ENCODE measurements at places on chromosomes 2 and 18.
A peak's percentile ranks its signal among the peaks of the same experiment; 100 is the strongest.

DNA sequence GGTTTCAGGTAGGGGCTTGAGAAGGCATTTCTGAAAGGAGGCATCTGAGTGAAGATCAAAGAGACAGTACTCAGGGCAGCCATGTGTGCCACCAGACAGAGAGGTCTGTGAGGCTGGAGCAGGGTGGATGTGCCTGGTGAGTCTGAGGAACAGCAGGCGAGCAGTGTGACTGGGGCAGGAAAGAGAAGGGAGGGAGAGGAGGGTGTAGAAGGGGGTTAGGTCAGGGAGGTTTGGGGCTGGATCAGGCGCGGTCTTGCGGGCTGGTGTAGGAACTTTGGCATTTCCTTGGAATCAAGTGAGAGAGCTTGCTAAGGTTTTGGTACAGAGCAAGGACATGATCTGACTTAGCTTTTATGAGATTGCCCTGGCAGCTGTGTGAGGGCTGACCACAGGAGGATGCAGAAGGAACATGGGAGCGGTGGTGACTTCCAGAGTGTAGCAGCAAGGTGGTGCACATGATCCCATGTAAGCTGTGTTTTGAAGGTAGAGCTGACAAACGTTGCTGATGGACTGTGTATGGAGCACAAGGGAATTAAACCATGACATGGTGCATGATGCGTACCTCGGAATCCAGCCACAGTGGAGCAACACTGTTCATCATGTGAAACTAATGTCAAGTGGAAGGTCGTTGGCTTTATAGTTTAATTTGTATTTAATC is 13.9 kb downstream of the RAB31 start:
- no peak for DNase-seq

GRCh38 chr2:165182029-165182428 is 21.8 kb downstream of the SCN3A start:
- no peak for DNase-seq

DNA sequence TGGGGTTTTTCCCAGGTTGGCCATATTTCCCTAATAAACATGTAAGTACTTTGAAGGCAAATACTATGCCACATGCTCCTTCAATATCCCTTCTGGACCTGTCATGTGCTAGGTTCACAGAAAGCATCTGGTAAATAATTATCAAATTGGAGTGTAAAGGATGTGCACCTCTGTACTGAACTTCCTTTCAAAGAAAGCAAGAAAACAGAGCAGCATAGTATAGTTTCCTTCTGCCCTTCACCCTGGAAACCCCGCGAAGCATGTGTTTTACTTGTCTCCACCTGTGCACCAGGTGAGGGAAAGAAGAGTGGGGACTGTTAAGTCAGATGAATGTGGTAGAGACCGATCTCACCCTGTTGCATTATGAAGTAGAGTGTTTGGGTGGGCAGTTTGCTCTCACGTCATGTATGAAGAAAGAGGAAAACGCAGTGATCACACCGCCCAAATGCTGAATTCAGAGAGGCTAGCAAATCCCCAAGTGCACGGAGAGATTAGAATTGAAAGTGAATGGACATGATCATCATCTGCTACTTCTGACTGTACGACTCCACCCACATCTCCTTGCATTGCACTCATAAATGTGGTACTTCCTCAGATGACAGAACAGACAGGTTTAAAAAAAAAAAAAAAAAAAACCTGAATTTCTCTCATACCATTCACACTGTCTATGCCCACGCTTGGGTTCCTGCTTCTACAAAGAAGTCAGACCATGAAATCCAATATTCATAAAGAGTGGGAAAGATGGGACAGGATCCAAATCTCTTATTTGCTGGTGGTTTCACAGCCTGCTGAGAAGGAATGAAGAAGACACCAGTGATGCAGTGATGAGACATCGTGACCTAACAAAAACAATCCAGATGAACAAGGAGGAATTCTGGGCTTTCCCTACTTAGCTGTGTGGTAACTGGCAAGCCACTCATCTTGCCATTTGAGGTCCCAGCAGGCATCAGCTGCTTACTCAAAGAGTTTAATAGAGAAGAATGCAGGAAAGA is 448.6 kb downstream of the BCL11A start:
- DNase-seq: no peak

GRCh38 chr2:130834931-130835765 is 1.6 kb upstream of the ARHGEF4 start:
- DNase-seq: no peak

GRCh38 chr2:168510125-168510756 is 54.2 kb downstream of the CERS6 start:
- DNase-seq: no peak

GRCh38 chr2:172791953-172792352 is 56.3 kb downstream of the RAPGEF4 start:
- DNase-seq: no peak

DNA sequence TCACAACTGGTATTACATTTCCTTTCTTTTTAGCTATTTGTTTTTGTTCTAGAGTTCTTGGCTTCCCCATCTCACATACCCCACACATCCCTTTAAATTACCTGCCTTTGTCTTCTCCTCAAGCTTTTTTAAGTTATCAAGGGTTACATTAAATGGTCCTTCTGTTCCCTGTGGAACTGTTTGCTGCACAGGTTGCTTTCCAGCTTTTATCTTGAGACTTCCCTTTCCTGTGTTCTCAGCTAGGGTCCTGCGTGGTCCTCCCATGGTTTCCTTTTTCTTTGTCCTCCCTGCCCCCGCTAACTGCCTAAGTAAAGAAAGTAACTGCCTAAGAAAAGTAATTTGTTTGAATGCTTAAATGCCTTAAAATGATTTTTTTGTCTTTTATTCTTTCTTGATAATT is 66.8 kb downstream of the EPB41L5 start:
- no peak for DNase-seq

DNA sequence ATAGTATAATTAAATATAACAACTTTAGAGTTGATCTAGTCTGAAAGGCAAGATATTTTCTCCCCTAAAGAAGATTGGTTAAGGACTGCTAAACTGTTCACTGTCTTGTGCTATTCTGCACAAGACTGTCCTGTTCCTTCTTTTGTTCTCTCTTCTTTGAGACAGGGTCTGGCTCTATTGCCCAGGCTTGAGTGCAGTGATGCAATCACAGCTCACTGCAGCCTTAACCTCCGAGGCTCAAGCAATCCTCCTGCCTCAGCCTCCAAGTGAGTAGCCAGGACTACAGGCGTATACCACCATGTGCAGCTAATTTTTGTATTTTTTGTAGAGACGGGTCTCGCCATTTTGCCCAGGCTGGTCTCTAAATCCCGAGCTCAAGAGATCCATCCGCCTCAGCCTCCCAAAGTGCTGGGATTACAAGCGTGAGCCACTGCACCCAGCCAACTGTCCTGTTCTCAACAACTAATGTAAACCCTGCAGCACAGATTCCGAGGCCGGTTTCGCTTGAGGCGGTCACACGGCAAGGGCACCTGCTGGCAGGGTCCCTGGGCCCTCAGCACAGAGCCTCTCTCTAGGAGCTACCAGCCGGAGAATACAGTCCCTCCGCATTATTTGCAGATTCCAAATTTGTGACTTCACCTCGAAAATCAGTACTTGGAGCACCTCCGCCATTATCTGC is 16.4 kb downstream of the PXDN start:
- no peak for DNase-seq

DNA sequence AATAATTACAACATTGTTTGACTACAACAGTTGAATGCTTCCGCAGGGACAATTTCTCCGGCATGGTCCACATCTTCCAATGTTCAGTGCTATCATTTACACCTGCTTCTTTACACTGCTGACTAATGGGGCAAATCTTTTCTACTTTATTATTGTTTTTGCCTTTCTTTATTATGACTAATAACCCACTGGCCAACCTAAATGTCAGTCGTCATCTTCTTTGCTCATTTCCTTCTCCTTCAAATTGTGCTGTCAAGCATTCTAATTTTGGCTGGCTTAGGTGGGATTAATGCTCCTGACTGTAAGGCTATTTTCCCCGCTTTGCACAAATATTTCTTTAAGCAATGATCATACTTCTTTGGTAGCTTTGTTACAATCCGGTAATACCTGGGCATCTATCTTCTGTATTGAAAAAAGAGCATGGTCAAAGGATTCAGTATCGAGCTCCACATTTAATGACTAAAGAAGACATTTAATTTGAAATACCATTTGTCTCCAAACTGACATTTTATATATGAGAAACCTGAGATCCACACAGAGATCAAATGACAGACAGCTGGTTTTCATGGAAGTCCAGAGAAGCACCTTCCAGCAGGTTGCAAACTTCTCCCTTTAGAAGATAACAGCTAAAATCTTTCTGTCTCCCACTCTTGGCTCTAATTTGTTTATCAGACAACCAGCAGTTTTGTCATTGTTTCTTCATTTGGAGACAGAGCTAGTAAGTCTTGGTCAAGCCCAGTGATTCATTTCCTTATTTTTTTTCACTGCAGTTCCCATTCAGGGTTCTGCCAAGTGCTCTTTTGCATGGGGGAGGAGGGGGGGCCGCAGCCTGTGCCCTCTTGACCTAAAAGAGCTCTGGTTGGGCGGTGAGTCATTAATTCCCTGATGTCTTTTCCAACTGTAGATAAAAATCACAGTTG is 132.9 kb downstream of the SOCS6 start:
- DNase-seq: peak; percentile 94

GRCh38 chr2:55420439-55420725 is 726 bp upstream of the CCDC88A start:
- DNase-seq: no peak

GRCh38 chr2:199457147-199458008 is at the start of gene SATB2:
Gene SATB2, minus strand, starts transcription at chr2:199457939. Its CDS starts 1,902 bp downstream, at chr2:199456037.
- peak; percentile 37 for DNase-seq

DNA sequence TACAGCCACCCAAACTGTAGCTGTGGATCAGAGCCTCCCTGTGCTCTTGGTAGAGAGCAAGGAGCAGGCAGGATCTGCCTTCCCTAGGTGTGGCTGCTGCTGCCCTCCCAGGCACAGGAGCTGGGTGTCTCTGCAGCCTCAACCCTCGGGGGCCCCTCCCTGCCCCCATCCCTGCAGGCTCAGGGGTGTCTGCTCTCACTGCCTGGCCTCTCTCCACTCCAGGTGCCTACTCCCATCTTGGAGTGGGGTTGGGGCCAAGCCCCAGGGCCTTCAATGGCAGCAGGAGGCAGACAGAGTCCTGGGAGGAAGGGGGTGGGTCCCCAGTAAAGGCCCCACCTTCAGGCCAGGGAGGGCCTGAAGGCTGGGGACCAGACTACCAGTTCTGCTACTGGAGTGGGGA is 189.7 kb upstream of the OSR1 start:
- no peak for DNase-seq

DNA sequence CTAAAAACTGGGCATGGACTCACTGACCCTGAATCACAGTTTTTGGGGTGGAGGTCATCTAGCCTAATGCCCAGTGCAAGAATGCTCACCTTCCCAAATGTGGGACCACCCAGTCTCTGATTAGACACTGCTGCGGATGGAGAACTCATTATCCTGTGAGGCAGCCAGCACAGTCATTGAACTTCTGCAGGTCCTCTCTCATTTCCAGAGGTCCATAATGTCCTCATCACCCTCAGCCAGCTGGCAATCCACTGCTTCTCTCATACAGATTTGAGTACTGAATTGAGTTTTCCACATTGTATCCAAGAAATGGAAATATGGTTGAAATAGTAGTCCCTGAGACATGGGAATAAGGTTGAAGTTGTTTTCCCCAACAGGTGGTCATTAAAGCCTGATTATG is 5.0 kb upstream of the MYO5B start:
- DNase-seq: no peak

GRCh38 chr2:5696404-5696944 is 4.3 kb downstream of the SOX11 start:
- DNase-seq: peak; percentile 9

- no peak for DNase-seq
Observed at GRCh38 chr2:86138736-86139625, 32.9 kb downstream of the PTCD3 start.

DNA sequence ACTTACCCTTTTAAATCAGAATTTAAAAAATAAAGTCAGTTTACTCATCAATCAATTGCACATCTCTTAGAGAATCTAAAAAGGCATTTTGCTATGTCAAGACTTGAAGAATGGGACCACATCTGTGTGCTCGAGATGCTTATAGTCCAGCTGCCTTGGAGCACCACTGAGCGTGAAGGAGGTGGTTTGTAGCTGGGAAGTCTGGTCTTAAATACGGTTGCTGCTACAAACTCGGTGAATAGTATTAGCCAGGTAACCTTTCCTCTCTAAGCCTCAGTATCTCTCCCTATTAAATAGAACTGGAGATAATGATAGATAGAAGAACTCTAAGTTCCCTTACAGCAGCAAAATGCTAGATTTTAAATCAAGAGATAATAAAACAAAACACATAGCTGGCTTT is 289.7 kb downstream of the TRIB2 start:
- no peak for DNase-seq

- no peak for DNase-seq
Observed at GRCh38 chr2:84386336-84387040, 72.6 kb downstream of the SUCLG1 start.

GRCh38 chr2:63734510-63734909 is 107.2 kb upstream of the UGP2 start:
- no peak for DNase-seq

GRCh38 chr18:8366656-8367055 is 242.6 kb upstream of the RAB12 start:
- DNase-seq: no peak

DNA sequence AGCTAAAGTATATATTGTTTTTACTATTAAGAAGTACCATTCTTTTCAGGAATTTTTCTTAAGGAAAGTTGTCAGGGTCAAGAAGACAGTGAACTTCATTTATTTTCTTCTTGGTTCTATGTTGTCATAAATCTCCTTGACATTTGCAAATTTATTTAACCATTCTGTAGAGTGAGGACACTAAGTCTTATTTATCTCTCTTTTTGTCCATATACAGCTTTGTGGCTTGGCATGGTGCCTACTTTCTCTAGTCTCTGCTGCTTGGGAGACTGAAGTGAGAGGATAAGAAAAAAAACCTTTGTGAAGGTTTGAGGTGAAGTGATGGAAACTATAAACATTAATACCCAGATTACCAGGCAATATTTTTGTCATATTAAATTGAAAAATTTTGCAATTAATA is 1389.4 kb downstream of the SUCLG1 start:
- DNase-seq: peak; percentile 77

GRCh38 chr2:222423186-222423585 is 1.2 kb upstream of the SGPP2 start:
- DNase-seq: no peak

DNA sequence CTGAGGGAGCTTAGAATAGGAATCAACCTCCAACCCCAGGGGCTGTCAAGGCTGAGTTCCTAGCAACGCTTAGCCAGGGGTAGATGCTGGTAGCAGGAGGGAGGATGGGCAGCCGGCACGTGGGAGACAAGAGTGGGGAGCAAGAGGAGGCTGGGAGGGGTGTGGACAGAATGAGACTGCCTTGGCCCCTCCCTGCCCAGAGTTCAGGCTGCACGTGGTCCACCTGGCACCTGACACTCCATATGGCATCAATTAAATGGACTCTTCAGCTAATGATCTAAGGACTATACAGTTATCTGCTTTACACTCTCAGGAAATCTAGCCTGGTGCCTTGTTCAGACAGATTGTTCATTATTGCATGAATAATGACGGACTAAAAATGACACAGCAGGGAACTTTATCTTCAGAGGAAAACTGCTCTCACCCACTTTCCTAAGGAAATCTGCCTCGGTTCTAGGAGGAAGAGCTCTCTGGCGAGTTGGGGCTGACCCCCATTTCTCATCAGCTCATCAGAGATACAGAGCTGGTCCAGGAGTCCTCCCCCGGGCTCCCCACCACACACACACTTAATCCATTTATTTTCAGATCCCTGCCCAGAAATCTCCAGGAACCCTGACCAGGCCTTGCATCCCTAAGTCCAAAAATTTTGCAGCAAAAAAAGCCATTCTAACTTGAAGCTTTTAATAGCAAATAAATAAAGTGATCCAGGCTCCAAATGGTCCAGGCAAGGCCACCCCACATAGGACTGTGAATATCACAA is 102.1 kb upstream of the CDC42EP3 start:
- no peak for DNase-seq
